Right ventricle myocardium inferior (tissue), 1 donor: ENCODE measurements at places on chromosomes 7 and 10.

GRCh38 chr7:19404912-19405329, 259.7 kb upstream of the FERD3L start:
- DNase-seq, result no peak

GRCh38 chr10:90321132-90321816, 536.6 kb downstream of the HTR7 start:
- DNase-seq, result no peak

DNA sequence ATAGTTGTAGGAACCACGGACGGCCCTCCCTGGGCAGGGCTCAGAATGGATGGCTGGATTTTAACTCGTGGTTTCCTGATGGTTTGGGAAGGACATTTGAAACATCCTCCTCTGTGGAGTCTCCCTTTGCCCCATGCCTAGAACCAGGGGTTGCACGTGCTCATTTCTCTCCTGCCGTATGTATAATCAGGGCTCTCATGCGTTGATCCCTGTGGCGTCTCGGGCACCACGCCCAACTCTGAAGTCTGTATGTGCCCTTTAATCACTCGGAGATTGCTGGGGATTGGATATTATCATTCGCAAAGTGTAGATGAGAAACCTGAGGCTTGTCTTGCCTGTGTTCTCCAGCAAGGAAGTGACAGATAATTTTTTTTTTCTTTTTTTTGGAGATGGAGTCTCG, 257.1 kb downstream of the CAMK1D start:
- DNase-seq, result no peak

DNA sequence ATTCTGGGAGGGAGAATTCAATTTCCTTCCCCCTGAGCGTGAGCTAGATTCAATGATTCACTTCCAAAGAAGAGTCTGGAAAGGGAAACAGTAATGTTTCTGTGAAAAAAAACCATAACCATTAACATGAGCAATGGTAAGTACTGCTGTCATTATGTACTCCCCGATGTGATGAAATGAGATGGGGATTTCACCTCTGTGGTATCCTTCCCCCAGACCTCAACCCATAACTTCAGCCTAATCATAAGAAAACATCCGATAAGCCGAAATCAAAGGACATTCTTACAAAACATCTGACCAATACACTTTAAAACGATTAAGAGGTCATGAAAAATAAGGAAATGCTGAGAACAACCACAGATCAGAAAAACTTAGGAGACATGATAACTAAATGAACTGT, 27.2 kb downstream of the EZH2 start:
- no peak for DNase-seq

- DNase-seq, result no peak
Measured at GRCh38 chr10:48440771-48441170, 134.3 kb downstream of the MAPK8 start.

GRCh38 chr10:23496727-23497126, 57.9 kb downstream of the OTUD1 start:
- DNase-seq, result no peak

- peak; percentile 65 for DNase-seq
Measured at GRCh38 chr7:131636092-131636491, 79.7 kb upstream of the PODXL start.

GRCh38 chr10:75507469-75507868, 76.0 kb downstream of the LRMDA start:
- no peak for DNase-seq

DNA sequence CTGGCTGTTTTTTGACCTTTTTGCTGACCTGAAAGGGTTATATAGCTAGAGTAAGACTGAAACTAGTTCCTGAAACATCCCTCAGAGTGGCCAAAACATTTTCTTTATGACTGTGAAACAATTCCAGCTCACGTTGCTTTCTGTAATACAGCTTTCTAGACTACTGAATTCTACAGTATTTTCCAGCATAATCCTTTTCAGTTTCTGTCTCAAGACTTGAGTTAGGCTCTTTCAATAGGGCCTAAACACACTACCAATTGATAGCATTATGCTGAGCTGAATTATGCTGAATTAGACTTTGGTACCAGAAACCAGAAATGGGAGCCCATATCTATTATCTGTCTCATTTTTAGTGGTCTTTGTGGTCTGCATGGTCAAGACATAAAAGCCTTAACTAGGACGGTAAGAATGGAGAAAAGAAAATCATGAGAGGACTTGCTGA, 72.6 kb downstream of the EPDR1 start:
- DNase-seq, result no peak

DNA sequence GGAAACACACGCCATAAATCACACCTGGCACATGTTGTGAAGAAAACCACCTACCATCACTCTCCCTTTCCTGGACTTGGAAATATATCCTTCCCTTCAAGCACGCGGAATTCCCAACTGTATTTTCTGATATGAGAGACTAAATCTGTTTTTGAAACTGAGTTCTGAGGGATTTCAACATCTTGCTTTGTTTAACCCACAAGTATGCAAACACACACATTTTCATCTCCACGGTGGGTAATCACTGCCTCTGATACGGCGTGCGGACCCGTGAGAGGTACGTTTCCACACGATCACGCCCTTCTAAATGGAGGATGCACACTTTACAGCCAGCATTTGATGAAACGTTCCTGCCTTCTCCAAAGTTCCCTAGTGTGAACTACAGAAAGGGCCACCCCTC, 83.4 kb downstream of the ZRANB1 start:
- no peak for DNase-seq

DNA sequence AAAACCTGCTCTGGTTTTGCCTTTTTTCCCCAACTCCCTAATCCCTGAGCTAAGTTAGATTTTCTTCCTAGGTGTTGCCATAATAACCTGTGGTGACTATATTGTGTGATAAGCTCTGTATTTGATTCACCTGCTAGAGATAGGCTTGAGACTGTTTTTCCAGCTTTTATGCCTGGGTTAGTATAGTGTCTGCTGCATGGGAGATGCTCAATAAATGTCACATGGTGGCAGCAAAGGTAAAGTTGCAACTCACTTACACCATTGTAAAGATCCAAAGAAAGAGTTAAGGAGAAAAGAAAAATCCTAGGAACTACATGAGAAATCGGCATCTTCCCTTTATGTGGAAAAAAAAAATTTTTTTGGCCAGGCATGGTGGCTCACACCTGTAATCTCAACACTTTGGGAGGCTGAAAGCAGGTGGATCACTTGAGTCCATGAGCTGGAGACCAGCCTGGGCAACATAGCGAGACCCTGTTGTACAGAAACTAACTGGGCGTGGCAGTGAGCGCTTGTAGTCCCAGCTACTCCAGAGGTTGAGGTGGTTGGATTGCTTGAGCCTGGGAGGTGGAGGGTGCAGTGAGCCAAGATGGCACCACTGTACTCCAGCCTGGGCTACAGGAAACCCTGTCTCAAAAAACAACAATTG, 3.7 kb downstream of the CCNJ start:
- no peak for DNase-seq

- DNase-seq, result no peak
Measured at GRCh38 chr10:79048639-79049550, 19.9 kb upstream of the ZMIZ1 start.

- no peak for DNase-seq
Measured at GRCh38 chr7:13724977-13725566, 264.4 kb downstream of the ETV1 start.

DNA sequence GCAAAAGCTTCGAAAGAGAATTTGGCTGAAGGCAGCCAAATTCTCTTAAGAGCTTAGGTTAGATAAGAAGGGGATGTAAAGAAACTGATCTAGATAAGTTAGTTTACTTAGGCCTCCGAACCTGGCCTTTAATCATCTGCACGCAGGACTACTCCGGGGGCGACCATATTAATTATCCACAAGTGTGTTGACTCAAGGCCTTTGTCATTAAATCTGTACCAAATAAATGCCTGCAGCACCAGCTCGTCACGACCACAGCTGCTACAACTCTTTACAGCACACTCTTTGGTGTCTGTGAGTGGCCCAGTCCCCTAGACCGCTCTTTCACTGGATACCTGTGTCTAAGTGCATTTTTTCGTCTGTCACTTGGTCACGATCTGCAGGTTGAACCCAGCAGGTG, 69.8 kb upstream of the LSM8 start:
- DNase-seq, result no peak

DNA sequence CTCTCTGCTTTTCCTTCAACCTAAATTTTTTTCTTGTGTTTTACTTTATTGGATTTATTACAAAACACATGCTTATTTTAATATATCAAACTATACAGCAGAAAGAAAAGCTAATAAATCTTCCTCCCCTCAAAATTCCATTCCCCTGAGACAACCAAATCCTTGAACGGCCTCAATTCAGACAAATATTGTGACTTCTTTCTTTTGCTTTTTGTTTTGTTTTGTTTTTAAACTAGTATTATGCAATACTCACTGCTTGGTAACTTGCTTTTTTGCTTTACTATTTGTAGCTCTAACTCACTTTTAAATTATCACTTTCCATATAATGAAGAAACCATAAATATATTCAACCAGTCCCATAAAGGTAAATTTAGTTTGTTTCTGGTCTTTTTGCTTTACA, 59.4 kb upstream of the CDK1 start:
- no peak for DNase-seq

GRCh38 chr10:14873090-14873760, 5.4 kb upstream of the SUV39H2 start:
- no peak for DNase-seq

GRCh38 chr10:132503581-132504421, 33.8 kb upstream of the INPP5A start:
- DNase-seq, result peak; percentile 41

DNA sequence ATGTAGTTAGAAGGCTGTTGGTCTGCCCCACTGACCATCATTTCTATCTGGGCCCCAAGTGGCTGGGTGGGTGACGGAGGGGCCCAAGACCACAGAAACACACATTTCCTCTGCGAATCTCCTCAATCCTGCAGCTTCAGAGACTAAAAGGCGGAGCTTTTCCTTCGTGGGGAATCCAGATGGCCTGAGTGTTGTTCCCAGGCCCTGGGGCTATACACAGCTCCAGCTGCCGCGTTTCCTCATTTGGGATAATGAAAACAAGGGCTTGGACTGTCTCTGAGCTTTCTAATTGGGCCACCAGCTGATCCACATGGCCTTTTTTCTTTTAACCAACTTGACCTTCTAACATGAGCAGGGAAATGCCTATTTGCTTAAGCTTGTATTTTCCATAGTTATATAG, 339.9 kb downstream of the CXCL12 start:
- DNase-seq, result no peak

DNA sequence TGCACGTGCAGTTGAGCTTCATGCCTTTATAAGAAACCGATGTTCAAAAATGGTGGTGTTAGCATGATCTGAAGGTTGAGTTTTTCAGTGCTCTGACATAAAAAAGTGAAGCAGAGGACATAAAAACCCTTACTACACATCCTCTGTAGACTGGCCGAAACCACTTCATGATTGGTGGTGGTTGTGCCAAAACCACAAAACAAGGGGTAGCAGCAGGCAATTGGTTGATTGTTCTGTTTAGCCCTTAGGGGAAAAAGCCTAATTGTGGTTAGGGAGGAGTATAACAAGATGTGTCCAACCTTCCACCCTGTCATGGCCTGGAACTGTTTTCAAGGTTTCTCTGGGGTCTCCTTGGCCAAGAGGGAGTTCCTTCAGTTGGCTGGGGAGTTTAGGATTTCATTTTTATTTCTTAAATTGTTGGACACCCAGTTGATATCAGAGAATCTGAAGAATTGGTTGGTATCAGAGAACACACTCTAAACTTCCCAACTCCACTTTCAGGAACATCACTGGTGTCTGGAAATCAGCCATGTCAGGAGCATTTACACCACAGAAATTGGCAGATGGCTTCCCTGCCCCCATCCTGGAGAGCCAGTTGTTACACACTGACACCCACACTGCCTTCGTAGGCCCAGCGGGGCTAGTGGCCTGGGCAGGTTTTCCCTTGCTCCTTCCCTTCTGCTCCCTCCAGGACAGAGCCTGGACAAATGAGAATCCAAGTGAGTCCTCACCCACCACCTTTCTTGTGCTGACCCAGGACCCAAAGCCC, 18.8 kb downstream of the MRPS24 start:
- no peak for DNase-seq

DNA sequence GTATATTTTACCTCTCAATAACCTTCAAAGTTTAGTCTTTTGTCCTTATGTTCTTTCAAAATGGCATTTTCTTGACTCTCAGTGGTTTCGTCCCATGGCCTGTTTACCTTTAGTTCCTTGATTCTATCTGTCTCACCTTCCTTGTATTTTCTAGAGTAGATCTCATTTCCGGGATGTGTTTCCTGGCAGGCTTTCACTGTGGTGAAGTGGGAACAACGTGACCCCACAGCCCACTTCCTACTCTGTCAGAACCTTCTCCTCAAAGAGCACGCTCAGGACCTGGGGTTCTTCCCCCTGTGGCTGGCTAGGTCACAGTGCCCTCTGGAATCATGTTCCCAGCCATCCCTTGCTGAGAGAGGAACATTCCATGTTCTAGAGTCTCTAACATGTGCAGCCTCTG, 129.9 kb upstream of the ZNF32 start:
- no peak for DNase-seq

DNA sequence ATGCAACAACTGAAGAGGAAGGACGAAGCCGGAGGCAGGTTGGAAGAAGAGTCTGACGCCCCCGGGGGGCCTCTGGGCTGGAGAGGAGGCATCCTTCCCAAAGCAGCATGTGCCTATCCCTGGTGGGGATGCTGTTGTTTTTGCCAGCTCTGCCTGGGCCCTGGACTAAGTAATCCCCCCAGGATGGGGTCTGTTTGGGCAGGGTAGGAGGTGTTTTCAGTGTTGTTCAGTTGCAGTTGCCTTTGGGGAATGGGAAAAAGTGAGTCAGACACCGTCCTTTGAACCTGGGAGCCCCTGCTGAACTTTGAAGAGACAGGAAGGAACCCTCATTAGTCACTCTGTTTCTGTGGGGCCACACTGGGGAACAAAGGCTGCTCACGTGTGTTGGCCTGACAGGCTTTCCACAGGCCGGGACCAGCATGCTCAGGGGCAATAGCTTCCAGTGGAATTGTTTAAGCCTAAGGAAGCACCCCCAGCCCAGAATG, 35.2 kb upstream of the GDF10 start:
- no peak for DNase-seq

DNA sequence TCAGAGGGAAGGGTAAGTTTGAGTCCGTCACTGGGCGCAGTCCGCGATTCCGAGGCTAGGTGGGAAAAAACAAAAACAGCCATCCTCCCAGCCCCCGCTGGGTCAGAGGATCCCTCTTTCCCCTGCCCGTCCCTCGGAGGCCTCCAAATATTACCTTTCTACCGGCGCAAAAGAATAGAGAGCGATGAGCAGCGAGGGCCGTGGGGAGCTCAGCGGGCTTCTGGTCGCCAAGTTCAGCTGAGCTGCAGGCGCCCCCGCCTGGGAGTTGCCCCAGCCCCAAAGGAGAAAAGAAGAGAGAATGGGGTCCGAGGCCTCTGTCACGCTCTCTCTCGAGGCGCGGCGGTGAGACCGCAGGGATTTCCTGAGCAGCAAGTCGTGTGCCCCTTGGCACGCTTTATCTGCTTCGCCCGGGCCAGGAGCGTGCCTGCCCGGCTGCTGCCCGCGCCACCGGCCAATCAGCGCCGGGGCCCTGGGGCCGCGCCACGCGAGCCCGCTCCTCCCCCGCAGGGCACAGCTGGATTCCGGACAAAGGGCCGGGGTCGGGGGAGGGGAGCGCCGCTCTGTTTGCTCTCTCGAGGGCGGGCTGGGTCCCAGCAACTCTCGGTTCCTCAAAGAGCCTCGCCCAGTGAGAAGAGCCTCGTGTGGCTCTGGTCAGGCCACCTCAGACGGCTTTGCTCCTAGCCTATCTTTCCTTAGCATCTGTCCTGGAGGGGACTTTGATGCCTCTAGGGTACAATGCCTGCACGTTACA, at the start of gene NEUROG3:
Gene NEUROG3, minus strand, starts transcription at position 367 of the 751 bp plus-strand sequence. CDS start 379 bp downstream, outside the sequence.
- no peak for DNase-seq
